ENCODE measurements at places on chromosomes 5 and 9. TPM values are rescaled to one million over a fixed set of nuclear protein-coding genes. Genes with fewer than 3 reads are reported as not detected.

PPP3R2 gene
- not detected for total RNA-seq

LCN9 gene
- total RNA-seq, result not detected

GRCh38 chr5:10733426-10733825 is 27.6 kb downstream of the DAP start:
- DNase-seq, result no peak

RAB3C gene
- total RNA-seq, result 2.2 TPM

- DNase-seq, result no peak
Measured at GRCh38 chr9:83406921-83407320, 131.3 kb downstream of the FRMD3 start.

SHOC1 gene
- not detected for total RNA-seq

DNA sequence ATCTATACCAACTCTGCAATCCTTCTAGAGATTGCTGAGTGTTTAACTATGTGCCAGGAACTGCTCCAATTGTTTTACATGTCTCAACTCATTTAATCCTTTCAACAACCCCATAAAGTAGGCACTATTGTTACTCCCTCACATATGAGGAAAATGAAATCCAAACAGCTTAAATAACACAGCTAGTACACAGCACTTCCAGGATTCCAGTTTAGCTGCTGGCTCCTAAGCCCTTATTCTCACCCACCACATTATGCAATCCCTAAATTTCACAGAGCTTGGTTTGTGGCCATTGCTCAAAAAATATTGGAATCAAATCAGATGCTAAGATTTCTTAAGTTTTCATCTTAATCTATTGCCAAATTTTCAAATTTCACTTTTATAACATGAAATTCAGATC is 84.9 kb downstream of the PRELID2 start:
- no peak for DNase-seq

DNA sequence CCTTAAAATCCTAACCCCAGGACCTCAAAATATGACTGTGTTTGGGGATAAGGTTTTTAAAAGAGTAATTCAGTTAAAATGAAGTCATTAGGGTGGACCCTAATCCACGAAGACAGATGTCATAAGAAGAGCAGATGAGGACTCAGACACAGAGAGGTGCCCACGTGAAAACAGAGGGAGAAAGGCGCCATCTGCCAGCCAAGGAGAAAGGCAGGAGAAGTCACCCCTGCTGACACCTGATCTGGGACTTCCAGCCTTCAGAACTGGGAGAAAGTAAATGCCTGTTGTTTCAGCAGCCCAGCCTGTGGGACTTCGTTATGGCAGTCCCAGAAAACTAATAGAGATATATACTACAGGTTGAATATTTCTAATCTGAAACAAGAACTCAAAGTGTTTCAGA is 67.4 kb downstream of the ROR2 start:
- DNase-seq, result no peak

DNA sequence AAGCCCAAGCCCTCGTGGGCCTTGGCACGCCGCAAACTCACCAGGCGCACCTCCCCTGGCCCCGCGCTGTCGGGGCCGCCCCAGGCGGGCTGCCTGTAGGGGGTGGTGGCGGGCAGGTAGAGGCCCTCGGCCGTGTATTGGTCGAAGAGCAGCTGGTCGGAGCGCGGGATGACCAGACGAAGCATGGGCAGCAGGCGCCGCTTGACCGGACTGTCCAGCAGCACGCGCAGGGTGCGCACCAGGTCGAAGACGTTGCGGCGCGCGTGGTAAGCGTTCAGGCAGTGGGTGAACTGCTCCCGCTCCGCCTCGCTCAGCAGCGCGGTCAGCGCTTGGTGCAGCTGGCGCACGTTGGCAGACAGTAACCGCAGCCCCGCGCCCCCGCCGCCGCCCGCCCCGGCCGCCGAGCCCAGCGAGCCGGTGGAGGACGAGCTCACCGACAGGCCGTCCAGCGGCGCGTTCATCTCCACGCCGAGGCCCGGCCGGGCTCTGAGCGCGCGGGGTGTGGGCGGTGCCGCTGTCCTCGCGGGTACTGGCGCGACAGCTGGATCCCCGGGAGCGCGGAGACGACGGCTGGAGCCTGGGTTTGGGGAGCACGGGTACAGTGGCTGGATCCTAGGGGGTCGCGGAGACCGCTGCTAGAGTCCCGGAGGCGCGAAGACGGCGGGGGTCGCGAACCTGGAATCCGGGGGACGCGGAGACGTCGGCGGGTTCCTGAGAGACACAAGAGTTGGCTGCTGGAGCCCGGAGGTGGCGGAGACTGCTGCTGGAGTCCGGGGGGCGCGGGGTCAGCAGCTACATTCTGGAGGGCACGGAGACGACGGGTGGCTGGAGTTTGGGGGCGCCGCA is 709 bp downstream of the WHRN start:
- peak; percentile 68 for DNase-seq

DNA sequence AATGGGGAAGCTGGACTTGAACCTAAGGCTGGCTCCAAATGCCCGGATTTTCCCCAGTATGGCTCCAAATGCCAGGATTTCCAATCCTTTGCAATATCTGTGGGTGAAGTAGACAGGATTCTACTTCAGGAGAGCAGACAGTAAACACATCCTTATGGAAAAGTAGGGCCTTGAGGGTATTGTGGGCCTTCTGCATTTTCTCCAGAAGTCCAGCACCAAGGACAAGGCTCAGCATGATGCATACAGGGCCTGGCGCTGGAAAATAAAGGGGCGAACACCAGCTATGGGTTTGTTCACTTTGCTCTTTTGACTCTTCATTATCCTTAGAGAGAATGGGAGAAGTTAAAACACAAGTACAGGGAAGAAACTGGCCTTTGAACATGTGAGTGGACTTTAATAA is 347.5 kb downstream of the SEMA5A start:
- no peak for DNase-seq

CARD9 gene
- total RNA-seq, result 0.26 TPM
